ENCODE measurements at places on chromosomes 6 and 20. TPM values are rescaled to one million over a fixed set of nuclear protein-coding genes. Genes with fewer than 3 reads are reported as not detected.

Gene FAM83C
- polyA plus RNA-seq, result 0.06 TPM

Gene SLC35F1
- 3.3 TPM for polyA plus RNA-seq

Gene HLA-DMA
- 18.3 TPM for polyA plus RNA-seq

Gene HDGFL1
- not detected for polyA plus RNA-seq

Gene PREP
- 38.5 TPM for polyA plus RNA-seq

Gene IPCEF1
- 5.6 TPM for polyA plus RNA-seq

GRCh38 chr6:125904871-125905270 is 51.7 kb upstream of the HINT3 start:
- DNase-seq, result no peak

GRCh38 chr6:46393161-46393939 is 97.9 kb downstream of the RCAN2 start:
- DNase-seq, result no peak

DNA sequence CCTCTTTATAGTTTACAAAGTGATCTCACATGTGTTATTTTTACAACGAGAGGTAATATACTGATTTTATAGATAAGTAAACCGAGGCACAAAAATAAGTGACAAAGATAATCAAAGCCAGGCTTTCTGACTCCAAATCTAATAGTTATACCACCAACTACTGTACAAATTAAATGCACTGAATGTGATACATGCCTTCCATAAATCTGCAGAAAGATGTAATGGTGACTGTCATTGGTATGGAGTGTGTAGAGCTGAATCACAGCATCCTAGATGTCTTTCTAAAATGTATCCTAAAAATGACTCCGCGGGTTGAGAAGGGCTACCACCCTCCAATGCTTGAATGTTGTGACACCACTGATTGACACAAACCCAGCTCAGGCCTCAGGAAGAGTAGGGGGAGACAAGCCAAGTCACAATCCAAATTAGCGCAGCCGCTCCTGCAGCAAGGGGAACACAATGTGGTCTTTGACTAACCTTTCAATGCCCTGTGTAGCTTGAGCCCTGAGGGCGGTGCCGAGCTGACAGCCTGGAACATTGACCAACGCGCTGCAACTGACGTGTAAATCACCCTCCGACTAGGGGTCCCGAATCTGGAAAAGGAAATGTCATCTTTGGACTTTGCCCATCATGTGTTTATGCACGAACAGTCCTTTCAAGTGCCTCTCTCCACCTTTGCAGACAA is 136.8 kb downstream of the OLIG3 start:
- no peak for DNase-seq

DNA sequence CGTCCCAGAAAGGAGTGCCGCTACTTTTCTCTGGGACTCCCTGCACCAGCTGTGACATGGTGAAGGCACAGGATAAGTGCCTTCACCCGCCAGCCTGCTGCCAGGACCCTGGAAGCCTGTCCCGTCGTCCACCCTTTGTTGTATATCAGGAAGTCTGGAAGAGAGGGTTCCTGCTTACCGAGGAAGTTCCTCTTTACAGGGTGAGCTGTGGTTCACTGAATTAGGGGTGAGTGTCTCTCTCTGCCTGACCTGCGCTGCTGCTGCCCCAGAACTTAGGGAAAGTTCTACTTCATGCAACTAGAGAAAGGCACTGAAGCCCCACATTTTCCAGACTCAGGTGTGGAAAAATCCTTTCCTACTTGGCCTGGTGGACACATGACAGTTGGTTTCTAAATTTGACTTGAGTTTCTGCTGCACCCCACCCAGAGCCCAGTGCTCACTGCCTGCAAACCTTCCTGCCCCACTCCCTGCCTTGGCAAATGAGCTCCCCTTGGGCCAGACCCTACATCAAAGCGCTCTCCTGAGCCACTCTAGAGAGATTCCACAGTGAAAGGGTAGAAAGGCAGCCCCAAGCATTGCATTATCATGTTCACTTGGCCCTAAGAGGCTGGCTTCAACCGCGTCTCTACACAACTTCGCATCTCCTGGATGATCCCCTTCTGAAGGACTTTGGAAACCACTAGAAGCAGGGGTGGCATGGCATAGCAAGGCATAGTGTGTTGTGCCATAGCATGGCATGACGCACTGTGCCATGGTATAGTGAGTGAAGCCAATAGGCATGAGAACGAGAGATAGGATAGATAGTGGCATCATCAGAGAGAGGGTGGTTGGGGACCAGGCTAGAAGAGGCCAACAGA is 215.8 kb upstream of the CDYL start:
- DNase-seq, result no peak

- DNase-seq, result no peak
Observed at GRCh38 chr6:147003186-147003585, 201.0 kb upstream of the STXBP5 start.

- DNase-seq, result no peak
Observed at GRCh38 chr20:40648210-40649072, 40.6 kb downstream of the MAFB start.
